Karpas-422 (cell line): ENCODE measurements at places on chromosomes 13 and 19. TPM values are rescaled to one million over a fixed set of nuclear protein-coding genes. Genes with fewer than 3 reads are reported as not detected.

GRCh38 chr13:23811366-23812062, 77.7 kb downstream of the MIPEP start:
- no peak overlapping the region for H3K4me3 ChIP-seq
- H3K27ac ChIP-seq: no peak overlapping the region
- H3K4me1 ChIP-seq: peaks cover 13% of the 10 kb centered on the region
- H3K36me3 ChIP-seq: no peaks in the 10 kb centered on the region
- no peaks in the 10 kb centered on the region for H3K27me3 ChIP-seq

DNA sequence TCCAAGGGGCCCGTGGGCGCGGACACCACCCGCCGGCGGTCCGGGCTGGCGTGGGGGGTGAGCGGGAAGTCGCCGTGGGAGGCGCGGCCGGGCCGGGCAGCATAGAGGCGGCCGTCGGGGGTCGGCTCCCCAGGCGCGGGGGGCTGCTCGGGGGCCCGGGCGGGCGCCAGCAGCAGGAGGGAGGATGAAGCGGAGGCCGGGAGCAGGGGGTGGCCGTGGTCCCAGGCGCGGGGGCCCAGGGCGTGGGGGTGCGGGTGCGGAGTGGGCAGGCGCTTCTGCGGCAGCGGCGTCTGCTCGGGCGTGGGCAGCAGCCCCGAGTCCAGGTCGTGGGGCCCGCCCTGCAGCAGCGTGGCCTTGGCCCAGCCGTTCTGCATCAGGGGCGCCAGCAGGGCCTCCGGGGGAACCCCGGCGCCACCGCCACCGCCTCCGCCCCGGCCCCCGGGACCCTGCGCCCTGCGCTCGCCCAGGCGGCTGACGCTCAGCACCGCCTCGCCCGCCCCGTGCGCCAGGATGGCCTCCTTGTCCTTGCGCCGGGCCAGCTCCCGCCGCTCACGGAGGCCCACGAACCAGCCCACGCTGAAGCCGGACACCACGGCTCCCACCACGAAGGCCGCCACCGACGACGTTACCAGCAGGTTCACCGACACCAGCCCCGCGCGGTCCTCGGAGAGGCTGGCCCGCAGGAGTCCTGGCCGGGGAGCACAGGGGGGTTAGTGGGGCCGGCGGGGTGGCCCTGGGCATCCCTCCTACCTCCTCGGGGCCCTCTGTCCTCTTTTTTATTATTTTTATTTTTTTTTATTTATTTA, 4.2 kb upstream of the LRG1 start:
- H3K4me3 ChIP-seq: no peak overlapping the region
- DNase-seq: no peak
- H3K27me3 ChIP-seq: 0 out of 2 replicates have a peak, but pooled peaks cover 3% of the 10 kb centered on the region
- no peak overlapping the region for H3K27ac ChIP-seq
- no peaks in the 10 kb centered on the region for H3K36me3 ChIP-seq

GRCh38 chr19:5914358-5914774, 312 bp downstream of the CAPS start:
- H3K36me3 ChIP-seq: no peaks in the 10 kb centered on the region; the same call in 1 of the 2 replicates
- H3K27ac ChIP-seq: no peak overlapping the region
- no peaks in the 10 kb centered on the region for H3K4me1 ChIP-seq
- no peaks in the 10 kb centered on the region for H3K27me3 ChIP-seq

DNA sequence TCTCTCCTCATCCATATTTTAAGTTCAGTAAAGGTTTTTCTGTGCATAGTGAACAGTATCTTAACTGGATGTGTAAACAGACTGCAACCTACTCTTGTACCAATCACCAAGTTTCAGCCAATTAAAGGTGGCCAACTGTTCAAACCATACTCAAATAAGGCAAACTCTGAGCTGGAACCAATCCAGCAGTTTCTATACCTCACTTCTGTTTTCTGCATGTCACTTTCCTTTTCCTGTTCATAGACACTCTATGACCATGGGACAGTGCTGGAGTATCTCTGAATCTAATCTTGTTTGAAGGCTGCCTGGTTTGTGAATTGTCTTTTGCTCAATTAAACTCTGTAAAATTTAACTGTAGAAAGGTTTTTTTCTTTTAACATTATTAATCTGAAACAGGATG, 470.3 kb upstream of the SLITRK6 start:
- H3K4me1 ChIP-seq: no peaks in the 10 kb centered on the region
- no peaks in the 10 kb centered on the region for H3K27me3 ChIP-seq
- no peak overlapping the region for H3K4me3 ChIP-seq
- DNase-seq: no peak

SHKBP1 gene
- total RNA-seq: 49.7 and 98.2 TPM in 2 replicates

KRTDAP gene
- total RNA-seq: not detected in 2 replicates

SIGLEC14 gene
- total RNA-seq: 1.0 TPM in 1 of 2 replicates, not detected in the other

CDX2 gene
- total RNA-seq: not detected in 2 replicates
